T-helper 1 cell treated with Interleukin-12 subunit alpha and Interleukin-12 subunit beta and Interleukin-4 antibody, amounts not matched to agents 30 ng/mL and 1 ng/mL, for 36 hours (primary cell): ENCODE measurements at places on chromosomes 2 and 18. TPM values are rescaled to one million over a fixed set of nuclear protein-coding genes. Genes with fewer than 3 reads are reported as not detected.

Gene LINC00305
- total RNA-seq, result not detected in 2 replicates

Gene CAMKMT
- 11.4 and 12.7 TPM in 2 replicates for total RNA-seq

Gene GLI2
- 2.5 TPM in 2 replicates for total RNA-seq

Gene CLEC4F
- 0.12 and 0.27 TPM in 2 replicates for total RNA-seq

Gene SP140
- 108 and 111 TPM in 2 replicates for total RNA-seq

Gene CYP27A1
- total RNA-seq, result 0.12 and 0.17 TPM in 2 replicates

Gene CXCR1
- 0.54 and 0.76 TPM in 2 replicates for total RNA-seq

Gene LBX2
- 0.42 and 0.98 TPM in 2 replicates for total RNA-seq

Gene GLS
- 179 and 190 TPM in 2 replicates for total RNA-seq

Gene CYP26B1
- total RNA-seq, result not detected in 2 replicates

Gene MDH1
- 172 and 175 TPM in 2 replicates for total RNA-seq

Gene TSGA10
- 5.0 and 5.9 TPM in 2 replicates for total RNA-seq

Gene FAM117B
- 4.6 and 5.2 TPM in 2 replicates for total RNA-seq

Gene RNF144A
- 34.7 and 37.5 TPM in 2 replicates for total RNA-seq

Gene PREB
- 81.2 and 82.7 TPM in 2 replicates for total RNA-seq

Gene DNAH7
- 0.05 TPM in 1 of 2 replicates, not detected in the other for total RNA-seq

Gene GPBAR1
- total RNA-seq, result 1.5 and 1.8 TPM in 2 replicates

Gene IKZF2
- total RNA-seq, result 2.6 TPM in 2 replicates

Gene IL37
- total RNA-seq, result 0.39 and 0.46 TPM in 2 replicates

Gene TWIST2
- total RNA-seq, result not detected in 2 replicates

Gene FAM237A
- total RNA-seq, result not detected in 2 replicates

Gene POLR1B
- 36.2 and 42.3 TPM in 2 replicates for total RNA-seq

Gene CACNB4
- total RNA-seq, result 0.44 and 0.80 TPM in 2 replicates

Gene LOXL3
- 0.78 and 0.98 TPM in 2 replicates for total RNA-seq

Gene IL36G
- 0.29 TPM in 1 of 2 replicates, not detected in the other for total RNA-seq

Gene KCNE4
- total RNA-seq, result not detected in 2 replicates

Gene ZDBF2
- total RNA-seq, result 10.8 and 11.0 TPM in 2 replicates

Gene CRYBA2
- total RNA-seq, result not detected in 2 replicates

Gene COL4A4
- not detected in 2 replicates for total RNA-seq

Gene PKDCC
- not detected in 2 replicates for total RNA-seq

Gene AQP12B
- total RNA-seq, result not detected in 2 replicates

Gene GRB14
- not detected in 2 replicates for total RNA-seq

Gene HRH4
- 0.17 and 0.20 TPM in 2 replicates for total RNA-seq

Gene TEKT4
- total RNA-seq, result 0.39 and 0.64 TPM in 2 replicates

Gene LMAN2L
- total RNA-seq, result 8.8 and 9.2 TPM in 2 replicates

Gene COL4A3
- total RNA-seq, result not detected in 2 replicates

Gene CPLX4
- total RNA-seq, result not detected in 2 replicates

Gene NEU2
- total RNA-seq, result not detected in 2 replicates

Gene LOXHD1
- 0.05 TPM in 1 of 2 replicates, not detected in the other for total RNA-seq

Gene SCG2
- total RNA-seq, result not detected in 2 replicates

Gene TMEM18
- total RNA-seq, result 27.6 and 30.1 TPM in 2 replicates

Gene ALPG
- total RNA-seq, result not detected in 2 replicates

Gene CDH19
- total RNA-seq, result not detected in 2 replicates

Gene C1QL2
- total RNA-seq, result not detected in 2 replicates

Gene ITPRIPL1
- total RNA-seq, result 40.4 and 40.8 TPM in 2 replicates

Gene CNGA3
- total RNA-seq, result not detected in 2 replicates

Gene RGPD8
- total RNA-seq, result 8.4 and 9.9 TPM in 2 replicates

Gene PLGLB1
- 1.8 and 4.0 TPM in 2 replicates for total RNA-seq

Gene SCTR
- not detected in 2 replicates for total RNA-seq

Gene GREB1
- 0.12 and 0.27 TPM in 2 replicates for total RNA-seq

Gene EIF4E2
- total RNA-seq, result 87.5 and 88.7 TPM in 2 replicates

Gene RAB10
- 117 and 126 TPM in 2 replicates for total RNA-seq

Gene MTCL1
- total RNA-seq, result 0.42 and 0.56 TPM in 2 replicates

Gene DLX1
- total RNA-seq, result not detected in 2 replicates

Gene TBR1
- 0.05 and 0.10 TPM in 2 replicates for total RNA-seq

Gene STK17B
- 405 and 419 TPM in 2 replicates for total RNA-seq

Gene CHST9
- total RNA-seq, result not detected in 2 replicates

Gene SRD5A2
- not detected in 2 replicates for total RNA-seq
